ENCODE measurements at places on chromosomes 7 and 10.

DNA sequence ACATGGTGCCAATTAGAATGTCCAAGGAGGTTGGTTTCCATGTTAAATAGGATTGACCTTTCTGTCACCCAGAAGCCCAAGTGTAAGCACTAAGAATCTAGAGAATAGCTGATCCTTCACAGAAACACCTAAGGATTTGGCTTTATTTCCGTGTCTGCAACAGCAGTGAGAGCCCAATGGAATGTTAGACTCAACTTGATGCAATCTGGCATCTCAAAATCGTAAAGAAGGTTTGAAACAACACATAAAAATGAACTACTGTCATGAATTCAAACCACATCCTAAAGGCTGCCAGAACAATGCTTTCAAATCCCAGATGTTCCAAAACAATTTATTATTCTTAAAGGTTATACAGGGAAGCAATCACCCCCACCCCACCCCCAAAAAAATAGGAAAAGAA is 18.6 kb downstream of the PPP1R3C start:
- DNase-seq = no peak

GRCh38 chr10:132451506-132452215 is 54.7 kb downstream of the PWWP2B start:
- no peak for DNase-seq

DNA sequence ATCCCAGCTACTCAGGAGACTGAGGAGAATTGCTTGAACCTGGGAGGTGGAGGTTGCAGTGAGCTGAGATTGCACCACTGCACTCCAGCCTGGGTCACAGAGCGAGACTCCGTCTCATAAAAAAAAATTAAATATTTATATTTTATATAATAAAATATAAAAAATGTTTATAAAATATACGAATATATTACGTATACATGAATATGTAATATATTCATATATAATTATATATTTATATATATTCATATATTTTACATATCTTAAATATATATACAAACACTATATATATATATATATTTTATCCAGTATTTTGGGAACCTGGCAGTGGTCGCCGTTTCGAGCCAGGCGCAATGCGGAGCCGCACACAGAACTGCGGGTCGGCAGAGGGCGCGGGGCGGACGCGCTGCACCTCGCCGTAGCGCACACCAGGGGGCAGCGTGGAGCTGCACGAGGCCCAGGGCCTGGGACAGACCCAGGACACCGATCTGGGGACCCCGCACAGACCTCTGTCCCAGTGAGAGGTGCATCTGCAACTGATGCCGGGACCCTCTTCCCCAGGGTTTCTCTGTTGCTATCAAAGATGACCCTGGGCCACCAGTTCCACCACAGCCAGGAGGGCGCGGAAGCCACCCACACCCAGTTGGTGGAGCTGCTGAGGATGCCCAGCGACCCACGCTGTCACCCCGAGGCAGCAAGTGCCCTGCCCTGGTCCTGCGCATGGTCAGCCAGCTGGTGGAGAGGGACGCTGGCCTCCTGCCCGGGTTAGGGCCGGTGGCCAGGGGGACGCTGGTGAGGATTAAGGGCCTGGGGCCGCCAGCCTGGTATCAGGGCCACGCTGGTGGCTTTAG is 22.7 kb downstream of the AP5Z1 start:
- DNase-seq = peak; percentile 55

DNA sequence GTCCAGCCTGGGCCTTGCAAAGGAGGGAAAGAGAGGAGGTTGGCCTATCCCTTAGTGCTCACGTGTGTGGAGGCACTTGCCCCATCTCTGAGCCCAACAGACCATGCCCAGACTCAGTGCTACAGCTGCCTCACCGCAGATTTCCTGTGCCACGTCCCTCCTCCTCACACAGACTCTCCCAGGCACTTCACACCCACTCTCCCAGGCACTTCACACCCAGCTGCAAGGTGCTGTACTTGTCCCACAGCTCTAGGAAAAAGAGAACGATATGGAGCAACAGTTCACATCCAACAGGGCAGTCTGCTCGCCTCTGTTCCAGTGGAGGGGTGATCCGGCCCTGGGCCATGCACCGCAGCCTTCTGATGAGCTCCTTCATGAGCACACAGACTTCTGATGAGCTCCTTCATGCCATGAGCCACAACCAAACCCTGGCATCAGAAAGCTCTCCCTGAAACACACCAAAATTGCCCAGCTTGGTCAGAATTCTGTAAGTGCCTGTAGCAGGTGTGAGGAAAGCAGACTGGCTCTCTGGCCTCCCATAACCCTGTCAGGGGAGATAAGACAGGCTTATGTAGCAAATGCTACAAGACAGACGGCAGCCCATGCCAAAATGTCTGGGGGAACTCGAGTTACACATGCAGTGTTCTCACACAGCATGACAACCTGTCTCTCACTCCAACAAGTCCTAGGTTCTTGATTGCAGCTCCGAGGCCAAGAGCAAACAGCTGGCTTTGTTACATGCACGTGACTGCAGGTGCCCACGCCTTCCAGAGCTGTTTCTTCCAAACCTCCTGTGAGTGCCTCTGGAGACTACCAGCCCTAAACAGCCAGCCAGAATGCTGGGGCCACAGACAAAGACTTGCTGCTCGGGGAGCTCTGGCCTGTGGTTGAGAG is 348.5 kb downstream of the GRID1 start:
- DNase-seq = no peak

GRCh38 chr10:26858707-26859034 is 2.1 kb downstream of the ABI1 start:
- DNase-seq = no peak

GRCh38 chr10:33330543-33331378 is 3.7 kb downstream of the NRP1 start:
- peak; percentile 77 for DNase-seq

DNA sequence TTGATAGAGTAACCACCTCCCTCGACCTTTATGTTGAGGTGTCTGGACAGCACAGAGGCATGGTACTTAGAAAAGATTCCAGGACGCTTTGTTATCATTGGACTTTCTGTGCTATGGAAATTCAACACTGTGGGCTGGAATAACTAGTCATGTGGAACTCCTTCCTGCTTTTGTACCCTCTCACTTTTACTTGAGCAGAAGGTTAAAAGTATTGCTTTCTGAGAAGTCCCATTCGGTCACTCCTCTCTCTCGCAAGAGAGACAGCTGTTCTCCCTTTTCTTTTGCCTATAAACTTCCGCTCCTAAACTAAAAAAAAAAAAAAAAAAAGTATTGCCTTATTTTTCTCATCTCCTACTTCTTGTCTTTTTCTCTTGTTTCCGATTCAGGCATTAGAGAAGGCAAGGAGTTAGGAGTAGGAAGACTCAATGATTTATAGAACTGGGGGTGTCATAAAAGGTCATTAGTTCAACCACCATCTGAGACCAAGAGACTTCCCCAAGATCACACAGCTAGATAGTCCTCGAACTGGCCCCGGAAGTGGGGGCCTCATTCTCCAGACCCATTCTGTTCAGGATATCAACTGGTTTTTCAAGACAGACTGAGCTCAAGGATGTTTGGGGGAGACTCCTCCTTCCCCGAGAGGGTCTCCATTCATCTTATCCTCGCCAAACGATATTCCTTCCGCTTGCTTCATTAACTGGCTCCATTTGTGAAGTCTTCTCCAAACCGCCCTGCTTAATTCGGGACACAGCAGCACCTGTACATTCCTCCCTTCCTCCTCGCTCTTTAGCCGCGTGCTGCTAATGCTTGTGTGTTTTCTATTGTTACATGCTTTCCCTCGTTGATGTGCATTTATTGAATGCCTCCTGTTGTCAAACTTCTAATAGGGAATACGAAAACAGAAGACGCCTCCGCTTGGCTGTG is 995 bp upstream of the INPP5F start:
- DNase-seq = no peak

GRCh38 chr10:51907361-51907760 is 208.0 kb upstream of the CSTF2T start:
- no peak for DNase-seq

GRCh38 chr10:62911210-62911963 is 95.2 kb upstream of the EGR2 start:
- DNase-seq = no peak

- DNase-seq = no peak
Measured at GRCh38 chr10:35854661-35855060, 212.6 kb upstream of the FZD8 start.

- no peak for DNase-seq
Measured at GRCh38 chr7:98911916-98912315, 33.6 kb downstream of the TRRAP start.

- DNase-seq = no peak
Measured at GRCh38 chr10:93746844-93747284, 10.9 kb upstream of the LGI1 start.

- no peak for DNase-seq
Measured at GRCh38 chr10:59346321-59346720, 16.0 kb downstream of the FAM13C start.

- DNase-seq = no peak
Measured at GRCh38 chr10:90227786-90228185, 526.4 kb downstream of the KIF20B start.

DNA sequence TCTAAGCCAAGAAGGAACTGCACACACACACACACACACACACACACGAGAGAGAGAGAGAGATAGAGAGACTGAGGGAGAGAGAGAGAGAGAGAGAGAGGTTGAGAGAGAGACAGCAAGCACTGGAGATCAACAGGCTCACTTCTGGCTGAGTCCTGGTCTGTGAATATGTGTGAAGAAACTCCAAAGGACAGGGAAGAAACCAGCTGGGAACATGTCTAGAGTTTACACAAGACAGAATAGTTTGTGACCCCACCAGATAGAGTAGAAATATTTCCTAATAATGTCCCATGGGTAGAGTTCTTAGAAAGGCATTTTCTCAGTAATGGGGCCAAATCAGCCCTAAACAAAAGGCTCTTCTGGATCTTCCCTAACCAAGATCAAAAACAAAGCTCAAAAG is 155.5 kb upstream of the IGFBP3 start:
- DNase-seq = no peak

GRCh38 chr7:27245124-27245797 is 2.7 kb downstream of the EVX1 start:
- DNase-seq = no peak

GRCh38 chr7:137687556-137688265 is 159.1 kb downstream of the DGKI start:
- no peak for DNase-seq

- peak; percentile 86 for DNase-seq
Measured at GRCh38 chr7:101085162-101085964, at the start of gene TRIM56. TSS of gene TRIM56 (plus strand) at chr7:101085481. CDS start at chr7:101087313, 1,832 bp downstream.

Data from activated CD4-positive, alpha-beta T cell treated with anti-CD3 and anti-CD28 coated beads, Interleukin-2, amount 10 ng/mL, durations not matched to agents 7 days and 5 days (primary cell).